ENCODE measurements at places on chromosomes 4 and X. TPM values are rescaled to one million over a fixed set of nuclear protein-coding genes. Genes with fewer than 3 reads are reported as not detected.

The CAPN6 gene
- not detected for total RNA-seq

The BEX1 gene
- 1.4 TPM for total RNA-seq

The TEX13D gene
- total RNA-seq, result not detected

The TMSB15C gene
- 3.6 TPM for total RNA-seq

The PI4K2B gene
- 20.7 TPM for total RNA-seq

The TCP11X2 gene
- not detected for total RNA-seq

The MAP7D2 gene
- total RNA-seq, result 0.36 TPM

The ARHGAP36 gene
- total RNA-seq, result 0.09 TPM

The RAB39B gene
- total RNA-seq, result under 0.01 TPM

The CDS1 gene
- 0.09 TPM for total RNA-seq

The PABPC1L2A gene
- total RNA-seq, result not detected

The ALB gene
- total RNA-seq, result not detected

The PABPC4L gene
- 0.38 TPM for total RNA-seq

The SULT1B1 gene
- total RNA-seq, result 55.9 TPM

The SPANXC gene
- total RNA-seq, result not detected

The FGF13 gene
- 0.09 TPM for total RNA-seq

The CTAG2 gene
- total RNA-seq, result not detected

The WWC2 gene
- 39.5 TPM for total RNA-seq

The STS gene
- 2.2 TPM for total RNA-seq

The FBXW7 gene
- 95.1 TPM for total RNA-seq

The CLIC2 gene
- total RNA-seq, result 0.56 TPM

The GCNA gene
- total RNA-seq, result 2.7 TPM

The RHOXF2B gene
- not detected for total RNA-seq

The IQSEC2 gene
- total RNA-seq, result 3.1 TPM

The USP26 gene
- not detected for total RNA-seq
